Activated CD4-positive, alpha-beta T cell treated with anti-CD3 and anti-CD28 coated beads, Interleukin-2, amount 10 ng/mL, durations not matched to agents 24 days and 14 days (primary cell): ENCODE measurements at places on chromosomes 1 and 21.

- no peak for DNase-seq
Measured at GRCh38 chr1:230407351-230407750, 18.8 kb downstream of the PGBD5 start.

- DNase-seq, result no peak
Measured at GRCh38 chr1:39890273-39890672, 7.0 kb upstream of the TRIT1 start.

GRCh38 chr1:198391393-198392020, 149.0 kb downstream of the ATP6V1G3 start:
- DNase-seq, result no peak

DNA sequence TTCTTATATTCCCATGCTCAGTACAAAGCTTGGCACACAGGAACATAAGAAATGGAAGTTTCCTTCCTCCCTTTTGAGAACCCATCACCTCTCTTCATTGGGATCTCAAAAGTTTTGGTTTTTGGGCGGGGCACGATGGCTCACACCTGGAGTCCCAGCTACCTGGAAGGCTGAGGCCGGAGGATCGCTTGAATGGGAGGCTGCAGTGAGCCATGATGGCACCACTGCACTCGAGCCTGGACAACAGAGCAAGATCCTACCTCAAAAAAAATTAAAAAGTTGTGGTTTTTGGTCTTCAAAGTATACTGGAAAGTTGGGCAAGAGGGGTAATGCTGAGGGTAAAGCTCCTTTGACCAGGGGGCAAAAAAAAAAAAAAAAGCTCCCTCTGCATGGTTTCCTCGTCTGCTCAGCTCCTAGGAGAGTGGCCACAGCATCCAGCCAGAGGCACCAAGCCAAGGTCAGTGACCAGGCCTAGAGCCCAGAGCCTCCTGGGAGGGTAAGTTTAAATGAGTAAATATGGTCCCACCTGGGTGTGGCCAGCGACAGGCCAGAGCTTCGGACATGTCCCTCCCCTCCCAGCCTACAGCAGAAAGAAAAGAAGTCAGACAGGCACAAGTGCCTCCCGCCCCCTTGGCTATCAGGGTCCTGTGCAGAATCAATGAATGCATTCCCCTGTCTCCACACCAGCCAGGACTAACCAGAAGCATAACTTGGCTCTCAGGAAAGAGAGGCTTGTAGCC, 5.0 kb downstream of the MEF2D start:
- no peak for DNase-seq
